ENCODE measurements at places on chromosomes 16 and 17.

DNA sequence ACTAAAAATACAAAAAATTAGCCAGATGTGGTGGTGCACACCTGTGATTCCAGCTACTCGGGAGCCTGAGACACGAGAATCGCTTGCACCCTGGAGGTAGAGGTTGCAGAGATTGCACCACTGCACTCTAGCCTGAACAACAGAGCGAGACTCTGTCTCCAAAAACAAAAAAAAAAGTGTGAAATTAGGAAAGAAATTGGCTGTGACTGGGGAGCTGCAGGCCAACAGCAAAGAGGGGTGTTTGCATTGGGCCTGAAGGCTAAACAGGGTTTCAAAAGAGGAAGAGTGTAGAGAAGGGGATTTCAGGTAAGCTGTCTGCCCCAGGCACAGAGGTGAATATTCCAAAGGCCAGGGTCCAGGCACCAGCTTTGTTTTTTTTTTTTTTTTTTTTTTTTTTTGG, 9.4 kb downstream of the BMERB1 start:
- no peak for DNase-seq

DNA sequence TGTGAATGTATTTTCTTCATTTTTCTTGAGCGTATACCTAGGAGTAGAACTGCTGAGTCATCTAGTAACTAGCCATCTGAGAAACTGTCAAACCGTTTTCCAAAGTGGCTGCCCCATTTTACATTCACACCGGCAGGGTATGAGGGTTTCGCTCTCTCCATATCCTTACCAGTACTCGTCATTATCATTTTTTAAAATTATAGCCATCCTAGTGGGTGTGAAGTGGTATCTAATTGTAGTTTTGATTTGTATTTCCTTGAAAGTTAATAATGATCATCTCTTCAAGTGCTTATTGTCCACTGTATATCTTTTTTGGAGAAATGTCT, 6.0 kb downstream of the RNF157 start:
- DNase-seq = no peak

GRCh38 chr16:75754141-75754540, 27.9 kb upstream of the CPHXL start:
- no peak for DNase-seq

DNA sequence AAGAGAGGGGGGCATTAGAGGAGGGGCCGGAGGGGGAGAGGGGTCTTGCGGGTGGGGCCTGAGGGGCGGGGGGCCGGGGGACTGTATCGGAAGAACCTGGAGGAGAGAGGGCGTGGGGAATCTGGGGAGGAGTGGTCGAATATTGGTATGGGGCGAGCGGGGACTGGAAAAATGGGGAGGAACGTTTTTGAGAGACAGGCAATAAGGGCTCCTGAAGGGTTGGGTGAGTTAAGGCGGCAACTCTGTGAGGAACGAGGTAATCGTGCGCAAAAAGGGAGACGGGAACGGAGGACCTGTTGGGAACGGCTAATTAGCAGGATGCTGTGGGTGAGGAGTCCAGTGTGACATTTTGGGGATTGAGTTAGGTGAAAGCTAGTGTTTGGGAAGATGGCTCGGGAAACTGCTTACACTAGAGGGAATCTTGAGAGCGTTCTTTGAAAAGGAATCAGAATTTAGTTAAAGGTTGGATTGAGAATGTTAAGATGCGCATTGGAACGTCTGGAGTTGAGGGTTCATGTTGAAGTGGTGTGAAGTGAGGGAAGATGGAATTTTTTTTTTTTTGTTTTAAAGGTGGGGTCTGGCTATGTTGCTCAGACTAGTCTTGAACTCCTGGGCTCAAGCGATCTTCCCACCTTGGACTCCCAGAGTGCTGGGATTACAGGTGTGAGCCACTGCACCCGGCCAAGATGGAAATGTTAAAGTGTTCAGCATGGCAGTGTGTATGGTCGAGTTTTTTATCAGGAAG, 662 bp downstream of the WIPF2 start:
- DNase-seq = no peak

- DNase-seq = peak; percentile 11
Measured at GRCh38 chr17:10737168-10737622, 7.4 kb upstream of the TMEM220 start.

DNA sequence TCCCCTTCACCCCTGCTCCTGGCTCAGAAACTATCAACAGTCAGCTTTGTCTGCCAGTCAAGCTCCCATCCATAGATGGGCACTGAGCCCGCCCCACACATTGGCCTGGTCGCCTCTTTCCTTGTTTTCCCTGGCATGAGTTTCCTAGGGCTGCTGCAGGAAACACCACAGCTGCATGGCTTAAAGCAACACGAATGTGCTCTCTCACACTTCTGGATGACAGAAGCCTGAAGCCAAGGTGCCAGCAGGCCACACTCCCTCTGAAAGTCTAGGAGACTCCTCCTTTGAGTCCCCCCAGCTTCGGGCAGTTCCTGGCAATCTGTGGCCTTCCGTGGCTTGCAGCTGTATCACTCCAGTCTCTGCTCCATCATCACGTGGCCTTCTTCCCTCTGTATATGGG, 69.9 kb downstream of the TBC1D16 start:
- DNase-seq = no peak

DNA sequence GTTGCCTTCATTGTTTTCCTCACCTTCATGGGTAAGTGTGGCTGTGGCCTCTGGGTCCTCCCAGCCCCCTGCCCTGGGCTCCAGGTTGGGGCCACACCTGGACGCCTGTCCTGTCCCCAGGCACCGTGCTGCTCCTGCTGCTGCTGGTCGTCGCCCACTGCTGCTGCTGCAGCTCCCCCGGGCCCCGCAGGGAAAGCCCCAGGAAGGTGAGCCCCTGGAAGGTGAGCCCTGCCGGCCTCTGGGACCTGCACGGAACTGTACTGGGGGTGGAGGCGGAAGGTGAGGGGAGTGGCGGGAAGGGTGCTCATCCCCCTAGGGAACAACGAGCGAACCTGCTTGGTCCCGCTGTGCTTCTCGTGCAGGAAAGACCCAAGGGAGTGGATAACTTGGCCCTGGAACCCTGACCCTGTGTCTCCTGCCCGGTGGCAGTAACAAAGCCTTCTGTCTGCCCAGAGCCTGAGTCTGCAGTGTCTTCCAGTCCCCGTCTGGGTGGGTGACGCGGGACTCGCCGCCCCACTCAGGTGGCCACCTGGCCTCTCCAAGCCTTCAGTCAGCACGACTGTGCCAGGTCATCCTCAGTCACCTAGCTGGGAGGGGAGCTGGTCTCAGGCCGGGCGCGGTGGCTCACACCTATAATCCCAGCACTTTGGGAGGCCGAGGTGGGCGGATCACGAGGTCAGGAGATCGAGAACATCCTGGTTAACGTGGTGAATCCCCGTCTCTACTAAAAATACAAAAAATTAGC, 831 bp downstream of the SMIM22 start:
- DNase-seq = no peak

GRCh38 chr16:72743011-72743761, 304.7 kb downstream of the ZFHX3 start:
- no peak for DNase-seq

DNA sequence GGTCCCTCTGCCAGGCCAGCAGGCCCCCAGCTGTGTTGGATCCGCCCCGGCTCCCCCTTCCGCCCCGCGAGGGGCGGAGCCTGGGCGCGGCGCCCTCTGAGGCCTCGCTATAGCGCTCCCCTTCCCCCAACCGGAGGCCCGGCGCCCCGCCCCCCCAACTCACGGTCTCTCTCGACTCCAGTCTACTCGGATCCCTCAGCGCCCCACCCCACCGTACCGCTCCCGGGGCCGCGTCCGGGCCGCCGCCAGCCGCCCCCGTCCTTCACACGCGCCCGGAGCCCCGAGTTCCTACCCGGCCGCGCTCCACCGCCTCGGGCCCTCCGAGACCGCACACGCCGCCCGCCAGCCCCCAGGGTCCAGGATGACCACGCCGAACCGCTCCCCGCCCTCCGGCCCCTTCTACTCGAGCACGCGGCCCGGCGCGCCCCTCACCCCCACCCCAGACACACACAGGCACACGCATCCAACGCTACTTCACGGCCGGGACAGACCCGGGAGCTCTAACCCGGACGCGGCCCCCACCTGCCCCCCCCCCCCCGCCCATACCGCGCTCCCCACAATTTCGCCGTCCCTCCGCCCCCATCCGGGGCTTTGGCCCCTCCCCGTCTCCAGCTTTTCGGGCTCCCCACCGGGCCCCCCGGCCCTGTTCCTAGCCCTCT, 1.4 kb downstream of the PHF23 start:
- peak; percentile 85 for DNase-seq

DNA sequence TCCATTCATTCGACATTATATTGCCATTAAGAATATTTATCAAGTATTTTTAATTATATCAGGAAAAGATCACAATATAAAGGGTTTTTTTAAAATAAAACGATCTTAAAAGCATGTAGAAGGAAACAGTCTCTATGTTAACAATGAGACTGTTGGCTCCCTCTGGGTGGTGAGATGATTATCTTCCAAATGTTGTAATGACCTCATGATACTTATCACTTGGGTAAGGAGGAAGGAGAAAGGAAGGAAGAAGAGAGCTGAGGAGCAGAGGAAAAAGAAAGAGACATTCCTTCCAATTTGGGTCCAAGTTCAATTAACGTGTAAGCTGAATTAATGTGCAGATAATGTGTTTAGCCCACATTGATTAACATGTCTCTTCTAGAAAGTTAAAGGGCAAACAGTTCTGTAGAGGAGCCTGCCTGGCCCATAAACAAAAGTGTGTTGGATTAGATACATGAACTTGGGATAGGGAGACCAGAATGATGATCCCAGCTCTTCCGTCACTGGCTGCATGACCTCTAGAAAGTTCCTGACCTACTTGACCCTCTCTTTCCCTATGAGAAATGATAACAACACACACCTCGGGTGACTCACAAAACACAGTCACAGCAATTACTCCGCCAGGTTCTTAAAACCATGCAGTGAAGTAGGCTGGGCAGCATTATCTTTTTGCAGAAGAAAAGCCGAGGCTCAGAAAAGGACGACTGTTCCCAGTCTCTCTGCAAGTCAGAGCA, 32.0 kb downstream of the PIMREG start:
- DNase-seq = no peak

DNA sequence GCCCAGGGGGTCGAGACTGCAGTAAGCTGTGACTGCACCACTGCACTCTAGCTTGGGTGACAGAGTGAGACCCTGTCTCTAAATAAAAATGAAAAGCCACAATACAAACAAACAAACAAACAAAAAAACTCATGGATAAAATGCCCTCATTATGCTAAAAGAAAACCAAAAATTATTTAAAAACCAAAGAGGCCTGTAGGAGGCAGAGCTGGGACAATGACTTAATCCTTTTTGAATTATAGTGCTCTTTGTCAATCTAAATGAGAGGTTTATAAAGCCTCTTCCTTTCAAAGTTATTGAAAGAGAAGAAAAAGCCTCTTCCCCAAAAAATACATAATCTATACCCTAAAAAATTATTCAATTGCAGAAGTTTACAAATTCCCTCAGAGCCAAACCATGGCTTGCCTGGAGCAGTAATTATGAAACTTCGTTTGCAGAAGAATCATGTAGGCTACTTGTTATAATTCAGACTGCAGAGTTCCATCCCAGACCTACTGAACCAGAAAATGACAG, 18.5 kb downstream of the CRLF3 start:
- no peak for DNase-seq
